Activated T-cell treated with anti-CD3 and anti-CD28 coated beads for 1 hour (primary cell): ENCODE measurements at places on chromosomes 1 and 21.

- DNase-seq, result no peak
Measured at GRCh38 chr1:119674835-119675289, 26.8 kb upstream of the ZNF697 start.

DNA sequence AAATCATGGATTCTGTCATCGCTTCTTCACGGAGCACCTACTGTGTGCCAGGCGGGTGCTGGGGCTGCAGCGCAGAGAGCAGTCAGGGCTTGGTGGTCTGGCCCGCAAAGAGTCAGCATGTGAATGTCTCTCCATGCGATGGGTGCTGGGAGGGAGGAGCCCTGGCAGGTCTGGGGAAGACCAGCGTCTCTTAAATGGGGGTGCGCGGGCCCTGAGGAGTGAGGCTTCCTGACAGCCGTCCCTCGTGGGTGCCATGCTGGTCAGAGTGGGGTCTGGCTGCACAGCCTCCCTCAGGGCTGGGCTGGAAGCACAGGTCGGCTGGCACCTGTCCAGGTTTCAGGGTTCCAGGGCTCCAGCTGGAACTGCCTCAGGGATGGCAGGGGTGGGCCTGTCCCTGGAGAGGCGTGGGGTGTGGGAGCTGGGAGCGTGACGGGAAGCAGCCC is 18.5 kb downstream of the TP73 start:
- DNase-seq, result no peak

DNA sequence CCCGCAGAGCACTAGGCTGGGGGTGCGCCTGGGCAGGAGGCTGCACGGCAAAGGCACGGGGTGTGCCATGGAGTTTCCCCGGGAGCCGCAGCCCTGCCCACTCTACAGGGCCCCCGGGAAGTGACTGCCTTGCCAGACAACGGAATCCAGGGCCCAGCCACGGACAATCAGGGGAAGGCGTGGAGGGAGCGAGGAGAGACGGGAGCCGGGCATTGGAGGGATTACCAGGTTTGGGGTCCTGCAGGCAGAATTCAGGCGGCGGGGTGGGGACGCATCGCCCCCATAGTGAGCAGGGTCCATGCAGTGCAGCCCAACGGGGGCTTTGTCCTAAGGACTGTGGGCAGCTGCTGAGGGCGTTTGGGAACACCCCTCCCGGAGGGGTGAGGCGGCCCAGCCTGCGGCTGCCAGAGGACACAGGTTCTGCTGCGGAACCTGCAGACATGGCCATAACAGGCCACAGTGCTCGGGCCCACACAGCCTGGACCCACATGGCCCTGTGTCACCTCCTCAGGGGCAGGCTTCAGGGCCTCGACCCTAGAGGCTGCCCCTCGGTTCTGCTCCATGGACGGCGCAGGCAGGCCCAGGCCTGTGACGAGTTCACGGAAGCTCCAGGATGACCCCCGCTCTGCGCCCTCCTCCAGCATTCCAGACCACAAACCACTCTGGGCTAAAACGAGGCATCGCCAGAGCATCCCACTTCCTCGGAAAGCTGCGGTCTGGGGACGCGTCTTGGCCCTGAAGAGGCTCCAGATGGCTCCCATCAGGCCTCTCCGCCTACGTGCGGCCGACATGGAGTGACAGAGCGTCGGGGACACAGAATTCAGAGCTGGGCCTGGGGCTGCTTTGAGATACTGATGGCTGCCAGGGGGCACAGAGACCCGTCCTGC is 54.5 kb downstream of the COL6A1 start:
- no peak for DNase-seq

DNA sequence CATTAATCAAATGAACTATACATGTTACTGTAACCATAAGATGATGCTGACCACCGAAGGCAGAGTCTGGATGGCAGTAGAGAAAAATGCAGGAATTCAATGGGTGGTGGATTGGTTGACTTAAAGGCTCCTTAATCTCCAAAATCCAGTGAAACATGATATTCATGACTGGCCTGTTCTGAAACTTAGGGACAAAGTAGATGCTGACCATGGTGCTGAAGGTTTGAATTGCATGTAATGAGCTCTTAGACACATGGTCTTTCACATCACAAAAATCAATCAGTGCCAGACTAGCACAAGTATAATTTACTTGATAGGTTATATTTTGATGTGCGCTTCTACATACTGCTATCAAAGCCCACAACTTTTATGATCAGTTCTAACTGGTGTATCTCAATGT is 30.9 kb upstream of the NTMT2 start:
- no peak for DNase-seq

DNA sequence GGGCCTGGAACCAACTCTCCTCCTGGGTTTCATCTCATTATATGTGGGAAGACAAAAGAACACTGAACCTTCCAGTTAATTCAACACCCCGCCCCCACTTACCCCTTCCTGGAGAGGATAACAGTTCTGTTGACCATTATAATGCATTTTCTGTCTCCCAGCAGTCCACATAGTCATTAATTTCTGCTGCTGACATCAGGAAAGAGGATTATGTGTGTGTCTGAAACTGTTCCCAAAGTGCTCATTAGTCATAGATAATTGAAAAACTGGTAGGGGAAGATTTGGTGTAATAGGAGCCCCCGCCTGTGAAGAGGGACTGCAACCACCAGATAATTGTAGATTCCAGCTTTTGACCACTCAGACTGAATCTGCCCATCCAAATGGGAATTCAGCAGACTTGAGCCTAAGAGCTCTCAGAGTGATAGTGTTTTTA is 208.7 kb downstream of the FGGY start:
- DNase-seq, result no peak

DNA sequence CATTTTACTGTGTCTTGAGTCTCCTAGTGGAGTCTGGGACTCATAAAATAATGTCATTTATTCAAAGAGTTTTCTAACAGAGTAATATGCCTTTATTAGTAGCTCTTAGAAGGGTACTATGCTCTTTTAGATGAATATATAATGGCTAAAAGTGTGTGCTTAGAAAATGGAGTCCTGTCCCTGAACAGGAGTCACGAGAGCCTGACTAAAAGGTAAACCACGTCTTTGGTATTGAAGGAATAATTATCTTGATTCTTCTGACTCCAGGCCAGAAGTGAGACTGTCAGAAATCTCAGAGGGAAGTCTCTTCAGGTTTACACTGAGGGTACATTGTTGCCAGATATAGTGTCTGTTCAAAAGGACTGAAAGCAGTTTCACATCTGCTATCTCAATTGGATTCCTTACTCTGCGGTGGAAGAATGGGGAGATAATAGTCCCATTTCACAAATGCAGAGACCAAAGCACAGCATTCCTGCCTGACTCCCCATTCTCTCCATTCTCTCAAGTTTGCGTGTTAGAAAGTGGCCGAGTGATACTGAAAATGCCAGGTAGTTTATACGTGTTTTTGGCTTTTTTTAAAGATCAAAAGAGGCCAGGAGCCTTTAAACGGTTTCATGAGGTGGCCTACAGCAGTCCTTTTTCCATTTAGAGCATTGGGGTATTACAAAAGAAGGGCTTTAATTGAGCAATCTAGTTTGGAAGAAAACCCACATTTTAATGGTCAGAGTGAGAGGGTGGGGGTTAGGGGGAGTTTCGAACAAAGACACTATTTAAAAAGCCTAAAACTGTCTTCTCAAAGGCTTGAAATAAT is 176.6 kb downstream of the VPS13D start:
- DNase-seq, result no peak

DNA sequence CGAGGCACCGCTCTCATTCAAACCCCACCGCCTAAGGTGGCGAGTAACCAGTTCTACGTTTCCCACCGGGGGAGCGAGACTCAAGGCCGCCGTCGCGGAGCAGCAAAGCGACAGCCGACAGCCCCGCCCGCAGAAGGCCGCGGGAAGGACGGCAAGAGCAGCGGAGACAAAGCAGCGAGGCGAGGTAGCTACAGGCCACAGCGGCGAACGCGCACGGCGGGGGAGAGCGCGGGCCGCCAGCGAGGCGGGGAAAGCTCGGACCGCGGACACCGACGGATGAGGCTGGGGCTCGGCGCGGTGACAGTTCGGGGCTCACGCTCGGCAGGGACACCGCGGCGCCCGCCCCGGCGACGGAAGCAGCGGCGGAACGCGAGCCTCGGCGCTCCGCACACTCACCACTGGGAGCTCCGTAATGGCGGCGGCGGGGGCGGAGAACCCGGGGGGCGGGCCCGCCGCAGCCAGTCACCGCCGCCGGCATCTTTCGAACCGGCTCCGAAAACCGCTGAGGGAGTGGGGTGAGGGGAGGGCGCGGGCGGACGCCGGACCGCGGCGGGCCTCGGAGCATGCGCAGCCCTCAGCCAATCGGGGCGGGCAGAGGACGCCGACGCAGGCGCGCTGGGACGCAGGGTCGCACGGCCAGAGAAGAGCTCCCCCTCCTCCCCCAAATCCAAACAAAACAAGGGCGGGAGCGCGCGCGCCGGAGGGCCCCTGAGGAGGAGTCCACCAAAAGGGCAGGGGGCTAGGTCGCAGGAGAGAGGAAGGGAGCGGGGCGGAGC is 666 bp downstream of the HP1BP3 start:
- peak; percentile 93 for DNase-seq

DNA sequence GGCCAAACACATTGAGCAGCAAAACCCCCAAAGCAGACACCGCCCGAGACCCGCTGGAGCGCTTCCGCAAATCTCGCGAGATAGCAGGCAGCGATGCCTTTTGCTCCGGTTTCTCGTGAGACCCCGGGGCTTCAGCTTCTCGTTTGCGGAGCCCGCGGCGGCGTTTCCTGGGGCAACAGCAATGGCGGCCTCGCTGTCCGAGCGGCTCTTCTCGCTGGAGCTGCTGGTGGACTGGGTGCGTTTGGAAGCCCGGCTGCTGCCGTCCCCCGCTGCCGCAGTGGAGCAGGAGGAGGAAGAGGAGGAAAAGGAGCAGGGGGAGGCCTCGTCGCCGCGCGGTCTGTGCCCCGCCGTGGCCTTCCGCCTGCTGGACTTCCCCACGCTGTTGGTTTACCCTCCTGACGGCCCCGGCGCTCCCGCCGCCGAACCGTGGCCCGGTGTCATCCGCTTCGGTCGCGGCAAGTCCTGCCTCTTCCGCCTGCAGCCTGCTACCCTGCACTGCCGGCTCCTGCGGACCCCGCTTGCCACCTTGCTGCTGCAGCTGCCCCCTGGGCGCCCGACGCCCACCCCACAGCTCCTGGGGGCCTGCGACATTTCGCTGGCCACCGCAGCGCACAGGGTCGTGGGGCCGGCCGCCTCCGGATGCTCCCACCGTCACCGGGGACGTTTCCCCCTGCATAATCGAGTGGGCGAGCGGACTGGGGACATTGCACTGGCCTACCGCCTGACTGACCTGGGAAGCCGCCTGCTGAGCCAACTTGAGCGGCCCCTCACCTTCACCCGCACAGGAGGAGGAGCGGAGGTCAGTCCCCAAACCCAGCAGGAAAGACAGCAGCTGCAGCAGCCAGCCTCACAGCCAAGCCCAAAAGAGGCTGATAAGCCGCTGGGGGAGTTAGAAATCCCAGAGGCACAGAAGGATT is at the start of gene MAP10:
Gene MAP10, plus strand, starts transcription at position 148 of the 917 bp plus-strand sequence. Its CDS starts 34 bp downstream, at position 182.
- DNase-seq, result peak; percentile 54

GRCh38 chr1:155473151-155473821 is 89.3 kb downstream of the ASH1L start:
- no peak for DNase-seq

GRCh38 chr1:223887747-223888418 is 42.1 kb upstream of the TP53BP2 start:
- DNase-seq, result no peak

- DNase-seq, result no peak
Measured at GRCh38 chr1:221204055-221204833, 325.0 kb downstream of the HLX start.

- no peak for DNase-seq
Measured at GRCh38 chr1:2316451-2316961, 74.8 kb downstream of the MORN1 start.

DNA sequence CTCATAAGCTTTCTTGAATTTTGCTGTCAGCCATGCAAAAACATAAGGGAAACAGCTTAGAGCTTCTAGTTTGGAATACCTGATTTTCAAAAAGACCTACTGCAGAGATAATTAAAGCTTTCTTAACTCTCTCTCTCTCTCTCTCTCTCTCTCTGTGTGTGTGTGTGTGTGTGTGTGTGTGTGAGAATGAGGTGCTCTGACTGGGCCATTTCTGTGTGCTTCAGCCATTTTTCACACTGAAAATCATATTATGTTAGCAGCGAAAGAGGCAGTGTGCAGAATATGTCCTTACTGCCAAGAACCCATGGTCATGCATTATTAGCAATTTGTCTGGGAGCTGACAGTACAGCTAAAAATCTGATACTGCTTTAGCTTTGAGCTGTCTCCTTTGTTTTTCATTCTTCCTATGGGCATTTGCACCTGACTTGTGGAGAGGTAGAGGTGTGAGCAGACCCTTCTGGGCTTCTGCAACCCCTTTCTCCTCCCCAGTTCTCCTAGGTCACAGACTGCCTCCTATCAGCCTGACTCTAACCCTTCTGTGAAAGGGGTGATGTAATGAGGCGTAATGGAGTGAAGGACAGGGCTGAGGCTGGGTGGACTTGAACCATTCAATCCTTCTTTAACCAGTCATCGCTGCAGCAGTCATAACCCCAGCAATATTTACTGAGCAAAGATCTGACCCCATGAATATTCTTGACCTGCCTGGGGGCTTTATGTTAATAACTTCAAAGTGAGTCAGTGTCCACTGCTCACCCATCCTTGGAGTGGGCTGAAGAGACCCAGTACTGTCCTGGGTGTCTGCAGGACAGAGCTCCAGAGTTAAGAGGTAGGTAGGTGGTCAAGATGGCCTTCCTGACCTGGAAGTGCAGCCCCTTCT is 61.2 kb downstream of the SYT6 start:
- DNase-seq, result no peak

DNA sequence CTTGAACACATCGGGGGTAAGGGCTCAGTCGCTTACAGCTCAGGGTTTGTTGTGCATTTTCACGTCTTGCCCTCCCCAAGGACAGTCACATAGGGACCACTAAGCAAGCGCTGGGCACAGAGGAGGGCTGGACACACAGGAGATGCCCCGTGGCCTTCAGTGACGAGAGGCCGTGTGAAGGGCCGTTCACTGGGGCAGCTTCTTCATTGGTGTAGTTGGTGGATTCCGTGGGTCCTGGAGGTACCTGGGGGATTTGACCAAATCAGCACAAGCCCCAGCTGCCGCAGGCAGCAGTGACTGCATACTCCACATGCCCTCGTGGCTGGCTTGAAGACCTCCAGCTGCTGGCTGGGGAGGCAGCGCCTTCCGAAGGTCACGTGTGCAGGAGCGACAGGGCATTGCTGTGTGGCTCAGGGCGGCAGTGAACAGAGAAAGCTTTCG is 100.8 kb upstream of the C1orf174 start:
- no peak for DNase-seq

DNA sequence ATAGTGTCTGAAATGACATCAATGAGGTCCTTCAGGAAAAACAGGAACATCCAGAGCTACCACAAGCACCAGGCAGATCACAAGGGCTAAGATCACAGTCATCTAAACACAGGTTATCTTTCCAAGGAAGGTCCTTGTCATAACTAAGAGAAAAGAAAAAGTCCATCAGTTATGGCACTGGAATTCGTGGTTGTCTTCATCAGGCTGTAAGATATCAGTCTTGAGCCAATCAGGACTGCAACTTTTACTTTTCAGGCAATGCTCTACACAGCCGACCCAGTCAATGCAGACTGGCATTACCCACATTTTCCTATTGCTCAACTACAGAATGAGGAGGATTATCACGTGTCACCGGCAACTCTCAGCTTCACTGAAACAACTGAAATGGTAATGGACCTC is 26.4 kb downstream of the SORT1 start:
- no peak for DNase-seq
